ENCODE measurements at places on chromosomes 5 and 9.
A peak's percentile ranks its signal among the peaks of the same experiment; 100 is the strongest.

GRCh38 chr9:72292256-72292682 lies 72.7 kb downstream of the ZFAND5 start:
- no peak for DNase-seq

DNA sequence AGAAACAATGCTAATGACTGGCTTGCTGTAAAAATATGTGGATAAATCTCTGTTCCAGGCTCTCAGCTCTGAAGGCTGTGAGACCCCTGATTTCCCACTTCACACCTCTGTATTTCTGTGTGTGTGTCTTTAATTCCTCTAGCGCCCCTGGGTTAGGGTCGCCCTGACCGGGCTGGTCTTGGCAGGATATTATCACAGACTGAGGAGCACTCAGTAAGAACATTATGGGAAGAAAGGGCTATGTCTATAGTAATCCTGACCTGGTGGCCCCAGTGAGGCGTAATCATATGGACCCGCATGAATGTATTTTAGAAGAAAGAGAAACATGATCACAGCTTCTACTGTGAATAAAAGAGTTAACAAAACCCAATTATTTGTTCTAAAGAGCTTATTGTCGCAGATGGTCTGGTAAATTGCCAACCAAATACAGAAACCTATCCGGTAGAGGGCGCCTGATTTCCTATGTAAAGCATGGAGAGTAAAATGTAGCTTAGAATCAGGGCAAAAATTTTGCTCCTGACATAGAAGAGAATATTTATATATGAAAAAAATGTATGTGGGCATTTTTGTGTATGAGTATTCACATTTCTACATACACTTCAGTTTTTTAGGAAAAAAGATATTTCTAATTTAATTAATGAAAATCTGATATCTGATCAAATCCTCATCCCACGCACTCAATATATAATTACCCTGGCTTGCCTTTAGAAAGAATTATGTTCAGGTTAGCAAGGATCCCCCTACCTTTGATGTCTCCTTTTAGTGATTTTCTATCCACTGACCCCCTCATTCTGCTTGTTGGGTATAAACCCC lies 5.8 kb upstream of the IFNA1 start:
- peak; percentile 48 for DNase-seq

- no peak for DNase-seq
These were observed 736 bp upstream of the FCN2 start for GRCh38 chr9:134879664-134880483.

DNA sequence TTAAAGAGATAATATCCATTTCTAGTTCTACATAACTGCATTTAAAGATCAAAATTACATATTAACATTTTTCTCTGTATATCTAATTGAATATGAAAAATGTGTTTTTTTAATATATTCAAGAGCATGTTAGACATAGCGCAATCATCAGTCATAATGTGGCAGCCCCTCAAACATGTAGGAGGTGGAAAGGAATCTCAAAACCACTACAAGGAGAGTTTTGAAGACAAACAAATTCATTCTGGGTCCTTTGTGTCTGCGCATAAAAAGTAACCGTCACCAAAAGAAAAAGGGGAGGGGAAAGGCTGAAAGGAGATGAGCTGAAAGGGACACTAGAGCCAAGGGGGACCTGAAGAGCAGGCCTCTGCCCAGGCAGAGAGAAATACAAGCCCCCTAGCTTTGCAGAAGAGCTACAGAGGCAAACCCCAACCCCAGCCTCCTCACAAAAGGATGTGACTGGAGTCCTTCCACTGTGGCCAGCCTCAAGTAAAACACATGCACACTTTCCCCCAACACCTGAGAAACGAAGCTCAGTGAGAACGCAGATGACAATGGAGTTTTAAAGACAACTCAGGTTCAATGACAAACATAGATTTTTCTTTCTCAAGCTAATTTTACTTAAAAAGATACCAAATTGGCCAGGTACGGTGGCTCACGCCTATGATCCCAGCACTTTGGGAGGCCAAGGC lies 62.0 kb downstream of the MAPKAP1 start:
- DNase-seq, result no peak

DNA sequence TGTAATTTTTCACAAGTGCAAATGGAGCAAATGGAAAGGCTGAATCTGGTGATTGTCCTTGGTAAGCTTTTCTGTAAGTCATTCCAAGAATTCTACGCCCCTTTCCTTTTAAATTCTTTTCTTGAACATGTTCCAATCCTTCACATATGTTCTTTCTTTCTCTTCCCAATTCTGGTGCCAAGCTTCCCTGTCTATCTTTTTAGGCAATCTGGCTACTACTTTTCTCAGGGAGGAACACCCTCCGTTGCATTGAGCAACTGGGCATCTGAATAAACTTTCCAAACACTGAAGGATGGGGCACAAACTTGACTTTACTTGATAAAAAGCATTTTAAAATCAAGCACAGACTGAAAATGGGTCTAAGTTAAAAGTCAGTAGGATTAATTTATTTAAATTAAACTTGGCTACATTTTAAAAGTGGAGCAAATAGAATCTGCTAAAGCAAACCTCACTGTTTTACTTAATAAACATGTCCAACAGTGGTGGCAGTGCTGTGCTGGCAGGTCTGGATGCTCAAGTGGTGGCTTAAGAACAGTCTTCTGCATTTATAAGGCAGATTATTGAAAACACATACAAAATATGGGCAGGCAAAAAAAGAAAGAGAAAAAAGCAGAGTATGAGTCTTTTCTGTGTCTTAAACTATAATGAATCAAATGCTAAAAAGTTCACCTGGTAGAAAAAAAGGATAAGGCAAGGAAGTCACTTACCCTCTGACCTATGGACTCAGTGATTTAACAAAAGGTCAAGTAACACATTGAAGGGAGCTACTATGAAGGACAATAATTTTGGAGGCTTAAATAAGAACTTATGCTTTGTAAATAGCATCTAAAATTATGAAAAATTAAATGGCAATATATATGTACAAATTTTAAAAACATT lies 5.4 kb downstream of the ELL2 start:
- peak; percentile 40 for DNase-seq

GRCh38 chr9:111965566-111966019 lies 69.0 kb downstream of the UGCG start:
- DNase-seq, result peak; percentile 63

- no peak for DNase-seq
These were observed 2.6 kb upstream of the BDP1 start for GRCh38 chr5:71452876-71453275.

DNA sequence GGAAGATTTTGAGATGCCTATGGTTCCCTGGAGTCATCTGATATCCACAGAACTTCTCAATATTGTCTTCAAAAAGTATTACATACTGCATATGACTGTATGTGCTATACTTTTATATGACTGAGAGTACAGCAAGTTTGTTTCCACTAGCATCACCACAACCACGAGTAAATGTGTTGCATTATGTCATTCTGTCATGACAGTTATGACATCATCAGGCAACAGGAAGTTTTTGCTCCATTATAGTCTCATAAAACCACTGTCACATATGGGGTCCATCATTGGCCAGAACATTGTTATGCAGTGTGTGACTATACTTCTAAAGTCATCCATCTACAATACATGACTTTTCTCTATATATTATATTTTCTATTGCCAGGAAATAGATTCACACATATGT lies 831.7 kb downstream of the SEMA5A start:
- no peak for DNase-seq

DNA sequence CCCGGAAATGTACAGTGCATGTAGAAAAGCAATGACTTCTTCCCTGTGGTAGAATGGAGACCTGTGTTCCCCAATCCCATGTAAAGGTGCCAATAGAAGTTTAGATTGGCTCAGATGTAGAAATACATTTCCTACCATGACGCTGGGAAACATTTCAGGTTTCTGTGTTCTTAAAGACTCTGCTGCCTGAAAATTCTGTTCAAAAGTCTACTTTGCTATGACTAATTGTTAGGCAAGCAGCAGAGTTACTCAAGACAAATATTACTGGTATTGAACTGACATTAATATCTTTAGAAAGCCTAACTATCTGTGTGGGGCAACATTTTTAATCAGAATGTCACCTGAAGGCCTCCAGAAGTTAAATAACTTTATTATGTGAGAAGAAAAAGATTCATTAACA lies 75.5 kb upstream of the ELL2 start:
- no peak for DNase-seq

DNA sequence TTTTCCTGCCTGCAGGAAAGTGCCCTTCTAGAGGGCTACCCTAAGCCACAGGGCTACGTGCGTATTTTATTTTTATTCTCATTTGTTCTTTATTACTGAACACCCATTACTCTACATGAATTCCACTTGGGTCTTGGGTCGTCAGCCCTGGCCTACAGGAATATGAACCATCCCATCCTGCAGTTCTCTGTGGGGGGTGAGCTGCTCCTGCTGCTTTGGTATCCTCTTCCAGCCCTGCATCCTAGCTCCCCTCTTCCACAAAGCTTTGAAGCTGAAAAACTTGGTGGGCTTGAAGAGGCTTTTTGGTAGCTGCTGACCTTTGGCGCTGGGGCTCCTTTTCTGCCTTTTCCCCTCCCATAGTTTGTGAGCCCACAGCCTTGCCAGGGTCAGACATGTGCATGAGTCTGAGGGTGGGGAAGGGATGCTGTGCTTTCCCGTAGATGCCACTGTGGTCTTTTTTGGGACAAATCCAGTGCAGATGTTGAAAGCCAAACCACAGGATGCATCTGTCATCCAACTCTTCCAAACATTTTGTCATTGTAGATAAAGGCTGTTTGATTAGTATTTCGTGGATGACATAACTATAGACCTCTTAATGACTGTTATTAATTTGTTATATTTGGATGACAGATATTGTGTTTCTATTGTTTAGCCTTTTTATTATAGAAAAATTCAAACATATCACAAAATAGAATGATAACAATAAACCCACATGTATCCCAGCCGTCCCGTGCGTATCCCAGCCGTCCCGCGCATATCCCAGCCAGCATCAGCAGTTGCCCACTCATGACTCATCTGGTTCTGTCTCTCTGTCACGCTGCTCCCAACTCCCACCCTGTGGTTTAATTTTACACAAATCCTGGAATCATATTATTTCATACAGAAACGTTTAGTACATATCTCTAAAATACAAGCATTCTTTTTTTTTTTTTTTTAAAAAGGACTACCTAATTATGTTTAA lies 43.9 kb downstream of the SLC46A2 start:
- peak; percentile 71 for DNase-seq

DNA sequence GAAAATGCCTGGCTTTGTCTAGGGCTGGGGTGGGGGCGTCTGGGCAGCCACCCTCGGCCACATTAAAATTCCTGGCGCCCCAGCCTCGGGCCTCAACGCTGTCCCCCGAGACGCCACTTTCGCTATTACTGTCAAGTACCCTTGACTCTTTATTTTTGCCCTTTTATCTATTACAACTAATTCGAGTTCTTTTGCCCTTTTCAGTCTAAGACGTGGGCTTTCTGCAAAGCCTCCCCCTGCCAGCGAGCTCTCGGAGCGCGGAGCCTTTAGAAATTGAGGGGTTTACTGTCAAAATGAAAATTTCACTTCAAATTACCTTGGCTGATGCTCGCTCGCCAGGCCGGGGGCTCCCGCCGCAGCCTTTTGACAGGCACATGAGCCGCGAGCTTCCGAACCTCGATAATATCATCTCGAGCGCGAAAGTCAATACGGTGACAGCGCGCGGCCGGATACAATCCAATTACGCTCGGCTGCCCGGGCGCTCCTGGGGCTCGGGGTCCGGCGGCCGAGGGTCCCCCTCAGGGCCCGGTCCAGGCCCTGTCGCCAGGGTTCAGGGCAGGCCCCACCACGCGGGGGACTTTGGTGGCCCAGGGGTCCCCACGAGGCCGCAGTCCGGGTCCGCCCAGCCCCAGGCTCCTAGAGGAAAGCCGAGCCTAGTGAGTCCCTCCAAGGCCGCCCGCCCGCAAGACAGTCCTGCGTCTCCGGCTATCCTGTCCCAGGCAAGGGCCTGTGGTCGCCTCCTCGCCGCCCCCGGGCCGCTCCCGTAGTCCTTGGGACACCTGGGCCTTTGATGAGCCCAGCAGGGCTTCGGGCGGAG lies 6.7 kb downstream of the IRX4 start:
- DNase-seq, result no peak

DNA sequence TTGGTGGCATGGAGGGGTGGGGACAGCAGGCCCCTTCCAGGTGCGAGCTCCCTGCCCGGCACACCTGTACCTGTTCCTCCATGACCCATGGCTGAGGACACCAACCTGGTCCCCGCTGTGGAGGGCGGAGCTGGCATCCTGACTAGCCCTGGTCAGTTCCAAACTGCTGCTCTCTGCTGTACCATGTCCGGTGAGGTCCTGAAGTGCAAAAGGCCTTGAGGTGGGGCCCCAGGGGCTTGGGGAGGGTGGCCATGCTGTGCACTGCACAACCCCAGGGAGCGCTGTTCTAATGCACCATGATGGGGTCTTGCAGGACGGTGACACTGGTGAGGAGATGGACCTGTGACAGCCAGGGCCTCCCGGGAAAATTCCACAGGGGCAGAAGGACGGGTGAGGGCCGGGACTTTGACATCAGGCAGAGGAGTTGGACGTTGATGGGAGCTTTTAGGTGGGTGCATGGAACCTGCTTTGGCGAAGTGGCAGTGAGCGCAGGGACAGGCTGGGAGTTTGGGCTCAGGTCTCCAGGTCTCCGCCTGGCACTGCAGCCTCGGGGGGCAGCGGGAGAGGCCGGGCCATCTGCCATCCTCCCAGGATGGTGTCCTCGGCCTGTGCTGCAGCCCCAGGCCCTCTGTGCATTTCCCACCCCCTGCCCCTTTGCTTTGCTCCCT lies 38.9 kb downstream of the COL5A1 start:
- no peak for DNase-seq

GRCh38 chr5:164175083-164175482 lies 669.7 kb downstream of the MAT2B start:
- no peak for DNase-seq

- no peak for DNase-seq
These were observed 24.6 kb downstream of the ANXA6 start for GRCh38 chr5:151132963-151133362.

DNA sequence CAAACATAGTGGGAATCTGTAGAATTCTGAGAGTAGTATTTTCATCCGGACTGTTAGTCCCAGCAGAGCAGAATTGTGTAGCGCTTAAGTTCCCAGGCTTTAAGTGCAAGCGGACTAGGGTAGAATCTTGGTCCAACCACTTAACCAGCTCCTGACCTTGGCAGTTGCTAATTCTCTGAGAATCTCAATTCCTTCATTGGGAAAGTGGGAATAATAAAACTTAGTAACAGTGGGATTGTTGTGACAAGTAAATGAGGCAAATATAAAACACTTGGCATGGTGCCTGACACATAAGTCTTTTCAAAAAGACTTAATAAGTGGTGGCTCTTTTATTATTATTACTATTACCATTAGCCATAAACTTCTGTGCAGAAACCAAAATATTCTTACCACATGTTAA lies 8.4 kb upstream of the SLC1A3 start:
- DNase-seq, result no peak
